NCI-H2029 (cell line): ENCODE measurements at places on chromosomes 7 and 10.

DNA sequence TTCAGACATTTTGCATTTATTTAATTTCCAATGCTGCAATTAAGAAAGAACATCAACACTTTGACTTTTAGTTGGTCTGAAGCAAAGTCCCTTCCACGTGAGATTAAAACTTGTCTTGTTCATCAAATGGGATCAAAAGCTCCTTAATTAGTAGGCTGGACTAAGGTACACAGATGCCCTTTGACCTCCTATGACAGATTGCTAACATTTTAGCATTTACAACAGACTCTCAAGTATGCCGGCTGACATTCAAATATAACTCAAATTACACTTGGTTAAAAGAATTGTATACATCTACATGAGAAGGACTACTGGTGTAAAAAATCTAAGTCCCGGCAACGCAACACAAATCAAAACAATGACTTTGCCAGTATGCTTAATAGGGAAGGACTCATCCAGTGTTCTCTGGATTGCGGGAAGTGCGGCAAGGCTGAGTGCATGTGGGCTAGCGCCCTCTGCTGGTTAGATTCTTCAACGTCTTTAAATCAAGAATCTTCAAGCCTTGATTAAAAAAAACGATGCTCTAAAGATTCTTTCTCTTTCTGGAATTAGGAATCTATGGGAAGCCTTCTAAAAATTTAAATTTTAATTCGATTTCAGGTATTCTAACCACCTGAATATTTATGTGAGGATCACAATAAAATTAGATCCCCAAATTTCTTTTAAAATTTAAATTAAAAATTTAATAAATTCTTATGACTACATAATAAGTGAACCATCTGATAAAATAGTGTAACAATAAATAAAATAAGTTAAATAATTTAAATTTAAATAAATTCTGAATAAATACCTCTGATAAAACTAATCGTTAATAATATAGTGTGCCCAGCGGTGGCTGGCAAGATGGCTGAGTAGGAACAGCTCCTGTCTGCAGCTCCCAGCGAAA, 444.7 kb downstream of the DGKB start:
- peak; percentile 70 for DNase-seq

DNA sequence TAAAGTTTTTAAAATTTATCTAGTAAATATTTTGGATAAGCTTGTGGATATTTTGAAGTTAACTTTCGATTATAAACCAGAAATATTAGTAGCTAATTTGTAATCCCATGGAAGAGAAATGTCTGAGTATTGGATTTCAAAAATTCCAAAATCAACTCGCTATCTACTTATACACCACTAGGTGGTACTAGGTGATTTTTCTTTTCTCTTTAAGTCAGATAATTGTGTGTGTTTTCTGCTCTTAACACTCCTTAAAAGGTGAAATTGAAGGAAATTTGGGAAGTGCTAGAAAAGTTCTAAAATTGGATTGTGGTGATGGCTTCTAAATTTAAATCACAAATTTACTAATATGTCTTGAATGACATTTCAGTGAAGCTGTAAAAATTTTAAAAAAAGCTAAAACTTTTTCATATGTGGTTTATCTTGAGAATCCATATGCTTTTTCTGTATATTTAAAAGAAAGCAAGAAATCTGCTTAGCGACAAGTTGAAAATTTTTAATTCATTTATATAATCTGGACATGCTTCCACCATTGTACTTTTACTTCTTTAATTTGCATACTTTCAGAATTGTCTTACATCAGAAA, 90.2 kb downstream of the IPMK start:
- DNase-seq, result peak; percentile 9

- peak; percentile 3 for DNase-seq
These were observed 37.4 kb upstream of the OPALIN start for GRCh38 chr10:96395931-96396877.

DNA sequence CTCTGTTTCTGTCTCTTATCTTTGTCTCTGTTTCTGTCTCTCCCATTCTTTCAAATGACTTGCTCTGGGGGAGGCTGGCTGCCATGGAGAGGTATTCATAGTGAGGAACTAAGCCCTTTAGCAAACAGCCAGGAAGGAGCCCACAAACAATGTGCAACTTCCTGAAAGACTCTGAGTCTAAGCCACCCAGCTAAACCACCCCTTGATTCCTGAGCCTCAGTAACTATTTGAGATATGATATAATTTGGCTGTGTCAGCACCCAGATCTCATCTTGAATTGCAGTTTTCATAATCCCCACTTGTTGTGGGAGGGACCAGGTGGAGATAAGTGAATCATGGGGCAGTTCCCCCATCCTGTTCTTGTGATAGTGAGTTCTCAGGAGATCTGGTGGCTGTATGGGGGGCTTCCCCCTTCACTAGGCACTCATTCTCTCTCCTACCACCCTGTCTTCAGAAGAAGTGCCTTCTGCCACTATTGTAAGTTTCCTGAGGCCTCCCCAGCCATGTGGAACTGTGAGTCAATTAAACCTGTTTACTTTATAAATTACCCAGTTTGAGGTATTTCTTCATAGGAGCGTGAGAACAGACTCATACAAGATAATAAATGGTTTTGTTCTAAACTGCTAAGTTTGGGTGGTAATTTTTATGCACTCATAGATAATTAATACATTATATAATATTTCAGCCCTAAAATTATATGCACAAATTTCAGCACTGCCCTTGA, 121.2 kb upstream of the FOXP2 start:
- DNase-seq, result no peak

DNA sequence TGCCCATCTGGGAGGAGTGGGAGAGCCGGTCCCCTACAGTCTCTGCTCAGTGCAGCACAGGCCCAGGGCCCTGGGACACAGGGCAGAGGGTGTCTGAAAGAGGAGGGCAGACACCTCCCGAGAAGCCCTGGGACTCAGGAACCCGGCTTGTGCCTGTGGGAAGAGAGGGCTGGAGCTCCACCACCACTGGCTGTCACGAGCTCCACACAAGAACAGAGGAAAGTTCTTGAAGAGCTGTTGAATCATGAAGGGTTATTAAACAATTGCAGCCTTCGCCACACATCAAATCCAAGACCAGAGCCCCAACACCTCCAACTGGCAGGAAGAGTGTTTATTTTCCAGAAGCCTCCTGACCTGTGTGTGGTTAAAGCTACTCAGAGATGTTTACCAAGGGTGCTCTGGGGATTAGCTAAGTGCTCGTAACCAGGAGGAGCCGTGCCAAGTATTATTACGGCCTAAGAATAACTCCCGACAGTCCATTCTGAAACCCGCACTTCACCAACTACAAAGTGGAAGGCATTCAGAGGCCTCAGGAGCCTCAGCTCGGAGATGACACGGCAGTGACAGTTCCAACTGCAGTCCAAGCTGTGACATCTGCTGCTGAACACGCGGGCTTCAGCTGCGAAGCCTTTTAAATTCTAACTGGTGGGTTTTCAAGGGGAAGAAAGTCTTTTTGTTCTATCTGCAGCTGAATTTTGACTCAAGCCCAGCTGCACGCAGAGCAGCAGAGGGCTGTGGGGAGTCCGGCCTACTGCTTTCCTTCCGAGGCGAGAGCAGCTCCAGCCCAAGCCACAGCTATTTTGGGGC, 75.1 kb downstream of the MAD1L1 start:
- DNase-seq, result peak; percentile 94

DNA sequence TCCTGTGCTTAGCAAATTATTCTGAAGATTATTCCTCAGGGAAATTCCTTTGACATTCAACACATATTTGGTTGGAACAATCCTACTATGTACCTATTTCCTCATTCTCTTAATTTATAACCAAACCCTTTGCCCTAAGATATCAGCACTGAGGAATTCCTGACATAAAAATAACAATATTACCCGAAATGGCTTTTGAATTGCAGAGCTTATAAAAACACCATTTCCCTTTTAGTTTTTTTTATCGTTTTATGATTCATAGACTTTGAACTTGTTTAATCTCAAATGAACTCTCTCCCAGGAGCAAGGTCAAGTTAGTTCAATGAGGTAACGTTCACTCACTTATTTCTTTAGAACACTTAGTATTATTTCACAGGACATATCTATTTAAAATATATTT, 7.7 kb upstream of the ABCB1 start:
- DNase-seq, result no peak

DNA sequence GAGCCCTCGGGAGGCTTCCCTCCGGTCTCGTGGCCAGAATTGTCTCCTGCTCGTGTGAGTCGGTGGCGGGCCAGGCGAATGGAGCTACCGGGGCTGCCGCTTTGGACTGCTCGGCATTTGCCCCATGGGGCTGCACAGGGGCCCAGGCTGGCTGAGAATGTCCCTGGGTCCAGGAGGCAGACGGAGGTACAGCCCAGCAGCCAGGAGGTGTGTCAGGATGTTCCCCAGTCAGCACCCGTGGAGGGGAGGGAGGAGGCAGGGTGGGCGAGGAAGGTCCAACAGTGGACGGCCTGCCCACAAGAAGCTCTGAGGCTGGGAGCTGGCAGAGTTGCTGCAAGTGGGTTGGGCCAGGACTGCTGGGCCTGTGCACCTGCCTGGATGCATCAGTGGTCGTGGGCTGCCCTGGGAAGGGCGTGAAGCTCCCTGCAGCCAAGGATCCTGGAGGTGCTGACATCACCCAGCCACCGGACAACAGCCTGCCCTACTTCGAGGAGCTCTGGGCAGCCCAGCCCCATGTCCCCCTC, 46.4 kb downstream of the PDGFA start:
- DNase-seq, result no peak

GRCh38 chr10:65798133-65798532, 1127.7 kb upstream of the LRRTM3 start:
- no peak for DNase-seq

DNA sequence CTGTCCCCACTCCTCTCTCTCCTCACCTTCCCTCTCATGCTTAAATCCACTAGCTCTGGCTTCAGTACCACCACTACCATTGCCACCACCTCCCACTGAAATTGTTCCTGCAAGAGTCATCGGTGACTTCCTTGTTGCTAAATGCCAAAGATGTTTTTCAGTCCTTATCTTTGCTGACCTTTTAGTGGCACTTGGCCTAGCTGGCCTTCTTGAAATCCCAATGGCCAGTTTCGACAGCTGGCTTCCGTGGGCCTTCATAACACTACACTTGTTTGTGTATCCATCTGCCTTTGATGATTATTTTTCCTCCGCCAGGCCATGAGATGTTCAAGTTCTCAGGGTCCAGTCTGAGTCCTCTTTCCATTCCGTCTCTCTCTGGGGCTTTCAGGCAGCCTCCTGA, 118.2 kb upstream of the NANOS1 start:
- DNase-seq, result no peak

- no peak for DNase-seq
These were observed 152.0 kb downstream of the HDAC9 start for GRCh38 chr7:18647582-18647981.

DNA sequence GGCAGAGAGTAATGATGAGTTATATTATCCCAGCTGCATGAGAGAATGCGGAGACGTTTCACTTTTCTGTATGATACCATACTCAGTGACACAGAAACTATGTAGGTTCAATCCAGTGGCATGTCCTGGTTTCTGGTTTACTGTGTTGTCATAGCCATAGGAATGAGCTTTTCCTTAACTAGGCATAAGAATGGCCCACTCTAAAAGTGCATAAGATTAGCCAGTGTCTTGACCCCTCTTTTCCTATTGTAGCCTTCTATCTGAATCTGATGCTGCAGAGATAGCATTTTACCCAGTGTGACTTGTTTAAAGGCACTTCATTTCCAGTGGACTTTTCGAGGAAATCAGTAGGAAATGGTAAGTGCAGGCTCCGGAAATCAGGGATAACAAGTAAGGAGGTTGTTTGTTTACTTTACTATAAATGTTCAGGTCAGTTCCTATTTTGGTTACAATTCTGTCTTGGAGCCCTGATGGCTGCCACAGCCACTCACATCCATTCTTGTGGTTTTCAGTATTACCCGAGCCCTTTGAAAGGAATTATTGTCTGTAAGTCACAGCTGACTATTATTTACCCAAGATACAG, 70.5 kb downstream of the SEMA3A start:
- DNase-seq, result no peak

- DNase-seq, result no peak
These were observed 292.9 kb downstream of the FZD1 start for GRCh38 chr7:91556956-91557650.

DNA sequence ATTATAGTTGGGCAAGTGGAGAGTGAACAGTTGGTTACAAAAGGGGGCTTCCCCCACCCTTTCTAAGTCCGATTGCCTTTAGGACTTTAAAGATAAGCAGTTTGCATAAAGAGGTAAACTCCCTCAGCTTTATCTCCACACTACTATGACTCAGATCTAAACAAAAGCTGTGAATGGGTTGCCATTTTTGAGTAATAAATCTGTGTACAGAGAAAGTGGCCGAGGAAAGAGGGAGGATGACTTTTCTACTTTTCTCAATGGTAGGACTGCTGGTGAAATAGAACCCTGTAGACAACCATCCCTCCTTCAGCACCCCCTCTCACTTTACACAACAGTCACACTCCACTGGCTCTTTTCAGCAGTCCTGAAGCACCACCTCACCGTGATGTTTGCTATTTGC, 71.2 kb downstream of the DNMBP start:
- no peak for DNase-seq

DNA sequence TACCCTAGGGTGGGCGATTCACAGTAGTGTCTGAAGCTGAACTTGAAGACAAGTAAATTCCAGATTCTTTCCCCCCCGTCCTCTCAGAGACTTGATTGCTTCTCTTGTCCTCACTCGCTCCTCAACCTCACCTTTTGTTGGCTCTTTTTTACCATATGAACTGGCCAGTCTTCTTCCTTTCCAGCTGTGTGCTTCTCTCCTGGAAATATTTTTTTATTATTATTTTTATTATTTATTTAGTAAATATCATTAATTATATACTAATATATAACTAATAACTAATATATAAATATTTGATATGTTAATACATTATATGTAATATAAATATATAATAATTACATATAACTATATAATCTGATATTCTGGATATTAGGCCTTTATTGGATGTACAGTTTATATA, 484.3 kb downstream of the GALNT17 start:
- DNase-seq, result no peak

GRCh38 chr10:14605231-14605925, 169.3 kb downstream of the FAM107B start:
- DNase-seq, result no peak

- no peak for DNase-seq
These were observed 78.5 kb upstream of the APBB1IP start for GRCh38 chr10:26359670-26360069.

- no peak for DNase-seq
These were observed 106.8 kb downstream of the APBB1IP start for GRCh38 chr10:26544932-26545331.

DNA sequence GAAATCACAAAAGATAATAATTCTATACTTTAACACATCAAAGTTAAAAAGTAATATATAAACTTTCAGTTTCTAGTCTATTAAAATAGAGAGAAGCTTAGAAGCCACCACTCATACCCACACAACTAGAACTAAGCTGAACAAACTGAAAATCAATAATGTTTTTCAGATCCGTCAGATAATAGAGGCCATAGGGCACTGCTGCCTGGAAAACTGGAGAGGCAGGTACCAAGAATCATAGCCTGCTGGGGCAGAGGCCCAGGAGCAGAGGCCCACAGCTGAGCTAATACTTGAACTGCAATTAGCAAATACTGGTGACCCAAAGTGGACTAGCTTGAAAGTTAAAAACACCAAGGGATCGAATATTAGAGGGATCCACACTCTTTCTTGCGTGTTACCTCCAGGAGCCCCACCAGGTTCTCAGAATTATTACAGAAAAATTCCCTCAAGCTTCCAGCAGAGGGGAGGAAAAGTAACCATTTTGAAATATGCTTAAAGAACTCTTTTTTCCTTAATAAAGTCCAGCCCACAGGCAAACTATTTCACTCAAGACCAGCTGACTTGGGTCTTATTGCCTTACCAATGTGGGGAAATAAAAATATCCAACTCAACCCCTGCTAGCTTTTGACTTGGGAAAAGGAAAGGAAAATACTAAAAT, 774.1 kb upstream of the IGFBP3 start:
- no peak for DNase-seq
